ENCODE measurements at places on chromosomes 1 and 21.

DNA sequence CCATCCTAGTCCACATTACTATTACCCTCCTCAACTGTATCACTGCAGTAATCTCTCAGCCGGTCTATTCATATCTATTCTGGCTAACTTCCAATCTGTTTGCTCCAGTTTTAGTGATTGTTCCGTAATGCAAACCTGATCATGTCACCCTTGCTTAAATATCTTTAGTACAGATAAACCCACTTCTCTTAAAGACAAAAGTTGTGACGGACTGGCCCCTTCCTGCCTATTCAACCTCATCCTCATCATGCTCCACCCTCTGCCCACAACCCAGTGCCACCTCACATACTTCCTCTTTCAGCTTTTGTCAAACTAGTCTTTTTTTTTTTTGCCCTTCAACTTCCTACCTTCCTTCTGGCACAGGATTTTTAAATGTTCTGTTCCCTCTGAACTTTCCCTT, 2.8 kb upstream of the C1orf162 start:
- DNase-seq = no peak

DNA sequence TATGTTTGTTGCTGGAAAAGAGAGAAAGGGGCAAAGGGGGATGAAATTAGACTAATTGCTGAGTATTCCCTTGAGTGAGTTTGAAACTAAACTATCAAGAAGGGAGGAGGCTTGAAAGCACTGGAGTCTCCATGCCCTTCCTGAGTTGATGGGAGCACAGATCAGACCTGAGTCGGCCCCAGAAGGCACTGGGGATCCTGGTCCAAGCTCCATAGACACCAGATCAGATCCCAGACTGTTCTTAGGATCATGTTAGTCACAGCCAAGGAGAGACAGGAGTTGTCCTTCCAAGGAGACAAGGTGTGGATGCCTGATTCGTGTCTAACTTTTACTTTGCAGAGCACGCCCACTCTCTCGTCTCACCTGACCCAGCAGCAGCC, 152.3 kb downstream of the NR5A2 start:
- DNase-seq = no peak

DNA sequence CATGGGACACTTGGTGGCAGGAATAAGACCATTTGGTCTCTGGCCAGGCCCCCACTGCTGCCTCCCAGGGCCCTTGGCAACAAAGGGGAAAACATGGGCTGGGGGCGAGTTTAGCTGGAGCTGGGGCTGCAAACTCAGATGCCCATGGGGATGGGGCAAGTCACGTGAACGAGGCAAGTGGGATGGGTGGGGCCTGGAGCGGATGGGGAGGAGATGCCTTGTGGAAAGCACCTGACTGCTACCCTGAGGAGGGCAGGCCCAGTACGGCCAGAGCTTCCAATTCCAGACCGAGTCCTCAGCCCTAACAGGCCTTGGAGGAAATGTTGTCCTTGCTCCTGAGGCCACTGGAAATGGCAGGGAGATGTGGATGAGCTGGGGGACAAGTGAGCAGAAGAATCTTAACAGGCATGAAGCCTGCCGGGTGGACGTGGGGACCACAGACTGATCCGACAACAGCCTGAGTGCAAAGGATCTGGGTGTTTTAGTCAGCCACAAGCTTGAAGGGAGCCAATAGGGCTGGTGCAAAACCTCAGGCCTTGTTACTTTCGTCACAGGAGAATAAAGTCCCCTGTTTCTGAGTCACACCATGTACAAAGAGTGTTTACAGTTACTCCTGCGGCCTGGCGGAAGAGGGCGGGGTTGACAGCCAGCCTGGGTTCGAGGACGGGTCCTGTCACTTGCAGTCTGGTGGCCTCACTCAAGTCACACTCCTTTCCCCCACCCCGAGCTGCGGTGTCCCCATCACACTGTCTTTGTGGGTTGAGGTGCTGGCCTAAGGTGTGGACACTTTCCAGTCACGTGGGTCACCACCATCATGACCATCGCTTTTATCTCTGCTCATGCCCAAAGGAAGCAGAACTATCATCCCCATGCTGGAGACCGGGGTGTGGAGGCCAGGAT, 19.1 kb downstream of the RUNX3 start:
- DNase-seq = no peak

- no peak for DNase-seq
Measured at GRCh38 chr1:223702735-223703667, 9.3 kb upstream of the CAPN2 start.

DNA sequence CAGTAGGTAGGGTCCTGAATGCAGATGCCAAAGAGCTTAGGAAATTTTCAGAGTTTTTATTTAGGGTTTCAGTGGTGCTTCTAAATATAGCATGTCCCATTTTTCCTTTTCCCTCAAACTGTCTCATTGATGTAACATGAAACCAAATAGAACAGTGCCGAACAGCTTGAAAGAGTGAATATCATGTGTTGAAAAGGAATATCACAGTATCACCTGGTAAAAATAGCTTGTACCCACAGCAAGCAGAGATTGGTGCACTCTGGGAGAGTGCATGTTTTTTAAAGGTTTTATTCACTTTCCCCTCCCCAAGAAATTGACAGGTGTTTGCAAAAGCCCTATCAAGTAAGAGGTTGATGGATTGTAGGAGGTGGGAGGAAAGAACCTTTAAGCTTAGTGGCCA, 41.9 kb upstream of the ELAVL4 start:
- DNase-seq = no peak

GRCh38 chr1:171727778-171728177, 14.1 kb downstream of the VAMP4 start:
- no peak for DNase-seq

DNA sequence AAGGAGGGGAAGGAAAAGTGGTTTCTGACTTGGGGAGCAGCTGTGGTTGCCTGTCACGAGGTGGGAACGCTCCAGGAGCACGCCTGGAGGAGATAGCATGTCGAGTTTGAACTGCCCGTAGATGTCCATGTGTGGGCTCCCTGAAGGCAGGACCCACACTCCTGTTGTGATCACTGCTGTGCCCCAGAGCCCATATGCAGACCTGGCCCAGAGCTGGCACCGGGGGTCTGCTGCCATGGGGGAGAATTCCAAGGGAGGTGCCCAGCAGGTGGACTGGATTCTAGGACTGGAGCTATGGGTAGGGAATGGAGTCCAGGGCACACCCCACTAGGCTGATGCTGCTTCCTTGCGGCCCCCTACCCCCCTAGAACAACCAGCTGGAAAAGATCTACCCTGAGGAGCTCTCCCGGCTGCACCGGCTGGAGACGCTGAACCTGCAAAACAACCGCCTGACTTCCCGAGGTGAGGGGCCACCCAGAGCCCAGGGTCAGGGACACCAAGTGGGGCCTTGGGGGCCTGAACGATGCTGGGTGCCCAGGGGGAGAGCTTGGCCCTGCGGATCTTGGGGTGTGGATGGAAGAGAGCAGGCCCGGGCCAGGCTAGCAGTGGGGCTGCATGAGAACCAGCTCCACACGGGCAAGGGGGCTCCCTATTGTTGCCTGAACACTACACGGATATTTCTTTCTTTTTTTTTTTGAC, 9.3 kb downstream of the PODN start:
- no peak for DNase-seq

GRCh38 chr1:44072821-44073220, 41.6 kb upstream of the SLC6A9 start:
- no peak for DNase-seq

DNA sequence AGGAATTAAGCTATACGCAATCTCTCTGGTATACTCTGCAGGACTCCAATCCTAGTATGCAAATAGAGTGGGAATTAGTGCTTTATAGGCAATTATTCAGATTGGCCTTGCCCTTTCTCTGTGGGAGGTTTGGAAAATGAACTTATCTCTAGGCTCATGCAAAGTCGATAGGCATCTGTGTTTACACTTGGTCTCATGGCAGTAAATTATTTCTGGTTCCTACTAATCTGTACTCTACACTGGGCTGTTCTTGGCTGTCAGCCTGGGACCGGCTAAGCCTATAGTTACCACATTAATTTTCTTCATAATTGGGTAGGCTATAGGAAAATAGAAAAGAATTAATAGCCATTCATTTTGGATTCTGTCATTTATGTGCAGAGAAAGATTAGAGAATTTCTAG, 544.6 kb downstream of the AMY1C start:
- DNase-seq = no peak

GRCh38 chr1:176460544-176461336, 2.2 kb upstream of the PAPPA2 start:
- no peak for DNase-seq

- no peak for DNase-seq
Measured at GRCh38 chr1:38153778-38154470, 107.3 kb upstream of the POU3F1 start.

GRCh38 chr1:230976825-230977747, 1.6 kb downstream of the TTC13 start:
- no peak for DNase-seq

GRCh38 chr1:209808059-209808581, 2.2 kb upstream of the IRF6 start:
- DNase-seq = peak; percentile 59

DNA sequence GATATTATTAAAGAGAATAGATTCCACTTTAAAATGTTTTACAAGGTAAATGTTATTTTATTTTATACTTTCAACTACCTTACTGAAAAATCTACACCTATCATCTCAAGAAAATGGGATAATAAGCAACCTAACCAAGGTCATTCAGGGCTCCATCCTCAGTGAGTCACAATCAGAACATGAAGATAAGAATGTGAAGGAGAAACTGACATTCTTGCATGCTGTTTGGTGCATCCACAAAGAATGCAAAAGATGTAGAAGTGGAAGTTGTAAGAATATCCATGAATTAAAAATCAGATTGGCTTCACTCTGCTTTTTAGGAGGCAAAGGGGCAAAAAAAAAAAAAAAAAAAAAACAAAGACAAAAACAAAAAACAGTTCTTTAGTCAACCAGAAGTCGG, 6.5 kb downstream of the WARS2 start:
- DNase-seq = no peak

DNA sequence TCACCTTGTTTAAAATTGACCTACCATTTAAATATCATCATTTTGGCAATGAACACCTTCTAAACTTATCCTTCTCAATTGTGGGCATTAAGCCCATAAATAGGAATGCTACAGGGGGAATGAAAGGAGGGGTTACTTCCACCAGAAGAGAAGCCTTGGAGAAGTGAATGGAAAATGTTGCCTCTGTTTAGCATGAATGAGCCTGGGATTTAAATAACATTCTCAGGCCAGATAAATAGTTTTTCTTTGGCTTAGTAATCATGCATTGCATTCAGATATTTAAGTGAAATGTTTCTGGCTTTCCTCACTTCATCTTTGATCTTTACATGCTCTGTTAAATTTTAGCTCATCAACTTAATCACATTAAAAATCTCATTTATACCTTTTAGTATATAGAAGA, 284.3 kb upstream of the FMN2 start:
- DNase-seq = no peak

DNA sequence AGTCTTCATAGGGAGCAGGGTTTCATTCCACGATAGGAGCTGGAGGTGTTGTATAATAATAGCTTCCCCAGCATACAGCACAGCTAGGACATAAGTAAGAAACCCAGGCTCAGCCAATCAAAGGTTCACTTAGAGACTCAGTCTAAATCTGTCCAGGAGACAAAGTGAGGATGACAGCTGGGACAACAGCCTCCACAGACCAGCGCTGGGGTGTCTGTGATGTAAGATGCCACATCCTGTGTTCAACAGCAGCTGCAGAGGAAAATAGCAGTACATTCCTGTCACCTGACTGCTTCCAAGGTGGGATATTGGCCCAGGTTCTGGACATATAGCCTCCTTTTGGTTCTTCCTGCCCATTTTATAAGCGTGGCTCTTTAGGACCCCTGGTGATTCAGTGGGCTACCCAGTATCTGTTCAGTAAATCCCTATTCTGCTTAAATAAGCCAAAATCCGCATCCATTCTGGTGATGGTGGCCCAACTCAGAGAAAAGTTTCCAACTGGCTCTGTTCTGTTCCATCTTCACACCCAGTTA, 176.8 kb upstream of the SYT6 start:
- DNase-seq = no peak

GRCh38 chr1:117174851-117175250, 35.9 kb downstream of the VTCN1 start:
- no peak for DNase-seq

DNA sequence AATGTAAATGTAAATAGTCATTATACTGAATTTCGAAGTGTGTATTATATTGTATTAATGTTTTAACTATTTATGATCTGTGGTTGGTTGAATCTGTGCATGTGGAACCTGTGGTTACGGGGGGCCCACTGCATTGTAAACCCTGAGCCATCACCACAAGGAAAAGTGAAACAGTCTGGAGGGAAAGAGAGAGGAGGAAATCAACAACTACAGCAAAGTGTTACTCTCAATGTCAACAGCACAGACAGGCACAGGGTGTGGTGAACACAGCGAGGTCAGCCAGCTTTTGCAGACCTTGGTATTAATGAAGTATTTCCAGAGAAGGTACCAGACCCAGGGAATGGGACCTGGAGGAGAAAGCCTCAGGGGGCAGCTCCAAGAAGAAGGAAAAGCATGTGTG, 37.1 kb upstream of the BACE2 start:
- no peak for DNase-seq

- no peak for DNase-seq
Measured at GRCh38 chr1:32681509-32681908, 21.1 kb downstream of the SYNC start.

GRCh38 chr1:226276077-226276682, 32.8 kb downstream of the LIN9 start:
- DNase-seq = no peak

DNA sequence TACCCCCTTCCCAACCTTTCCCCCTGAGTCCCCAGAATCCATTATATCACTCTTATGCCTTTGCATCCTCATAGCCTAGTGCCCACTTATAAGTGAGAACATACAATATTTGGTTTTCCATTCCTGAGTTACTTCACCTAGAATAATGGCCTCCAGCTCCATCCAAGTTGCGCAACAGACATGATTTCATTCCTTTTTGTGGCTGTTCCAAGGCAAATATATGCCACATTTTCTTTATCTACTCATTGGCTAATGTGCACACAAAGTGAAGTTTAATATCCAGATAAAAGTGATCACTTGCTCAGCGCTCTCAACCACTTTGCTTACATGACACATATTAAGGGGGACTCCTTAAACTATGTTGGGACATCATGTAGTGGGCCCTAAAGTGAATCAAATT, 72.4 kb upstream of the TIAM1 start:
- no peak for DNase-seq

Data from hematopoietic multipotent progenitor cell treated with erythropoietin and hydrocortisone succinate and interleukin-3 and kit ligand, for 15 days (in vitro differentiated cells).